ENCODE measurements at places on chromosomes 6 and 20.
A peak's percentile ranks its signal among the peaks of the same experiment; 100 is the strongest.

DNA sequence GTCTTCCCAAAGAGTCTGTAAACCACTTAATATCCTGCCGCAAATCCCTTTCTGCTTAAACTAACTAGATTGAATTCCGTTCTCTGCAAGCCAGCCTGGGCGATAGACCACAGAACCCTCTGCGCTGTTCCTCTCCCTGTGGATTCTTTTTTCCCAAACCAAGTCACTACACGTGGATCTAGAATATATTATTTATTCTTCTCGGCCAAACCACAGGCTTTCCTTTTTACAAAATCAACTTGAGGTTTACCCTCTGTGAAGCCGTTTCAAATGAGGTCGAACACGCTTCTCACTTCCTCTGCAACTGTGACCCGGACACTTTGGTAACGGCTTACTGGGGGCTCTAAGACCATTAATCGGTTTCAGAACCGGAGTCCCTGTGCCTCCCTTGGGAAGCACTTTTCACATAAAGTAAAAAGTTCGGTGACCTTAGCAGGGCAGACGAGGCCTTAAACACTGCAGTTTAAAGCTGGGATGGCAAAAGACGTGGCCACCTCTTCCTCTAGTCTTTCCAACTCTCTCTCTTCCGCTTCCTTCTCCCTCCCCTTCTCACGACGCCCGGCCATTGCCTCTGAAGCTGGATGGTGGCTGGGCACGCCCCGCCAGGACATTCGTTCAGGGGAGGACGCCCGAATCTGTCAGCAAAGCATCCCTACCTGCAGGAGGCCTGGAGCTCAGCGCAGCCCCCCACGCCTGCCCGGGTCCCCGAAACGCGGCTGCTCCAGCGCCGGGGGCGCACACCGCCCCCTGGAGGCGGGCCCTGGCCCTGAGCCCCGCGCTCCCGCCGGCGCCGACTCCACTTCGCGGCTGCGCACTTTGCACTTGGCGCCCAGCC is 55.0 kb upstream of the FOXC1 start:
- peaks cover 9% of the 10 kb centered on the region for H3K27me3 ChIP-seq
- peak overlapping the region; percentile 92 for H3K4me3 ChIP-seq
- H3K36me3 ChIP-seq: no peaks in the 10 kb centered on the region
- DNase-seq: no peak
- H3K27ac ChIP-seq: no peak overlapping the region
- no peaks in the 10 kb centered on the region for H3K4me1 ChIP-seq

- H3K27me3 ChIP-seq: peaks cover 14% of the 10 kb centered on the region
- H3K4me1 ChIP-seq: peaks cover 2% of the 10 kb centered on the region
- no peak overlapping the region for H3K27ac ChIP-seq
- no peak overlapping the region for H3K4me3 ChIP-seq
- H3K36me3 ChIP-seq: no peaks in the 10 kb centered on the region
- DNase-seq: peak; percentile 20
These were observed 130.6 kb upstream of the INSM1 start for GRCh38 chr20:20237093-20237959.

- DNase-seq: no peak
- no peaks in the 10 kb centered on the region for H3K27me3 ChIP-seq
- no peak overlapping the region for H3K4me3 ChIP-seq
- no peaks in the 10 kb centered on the region for H3K36me3 ChIP-seq
- H3K27ac ChIP-seq: no peak overlapping the region
These were observed 20.4 kb downstream of the VNN1 start for GRCh38 chr6:132693478-132693877.

DNA sequence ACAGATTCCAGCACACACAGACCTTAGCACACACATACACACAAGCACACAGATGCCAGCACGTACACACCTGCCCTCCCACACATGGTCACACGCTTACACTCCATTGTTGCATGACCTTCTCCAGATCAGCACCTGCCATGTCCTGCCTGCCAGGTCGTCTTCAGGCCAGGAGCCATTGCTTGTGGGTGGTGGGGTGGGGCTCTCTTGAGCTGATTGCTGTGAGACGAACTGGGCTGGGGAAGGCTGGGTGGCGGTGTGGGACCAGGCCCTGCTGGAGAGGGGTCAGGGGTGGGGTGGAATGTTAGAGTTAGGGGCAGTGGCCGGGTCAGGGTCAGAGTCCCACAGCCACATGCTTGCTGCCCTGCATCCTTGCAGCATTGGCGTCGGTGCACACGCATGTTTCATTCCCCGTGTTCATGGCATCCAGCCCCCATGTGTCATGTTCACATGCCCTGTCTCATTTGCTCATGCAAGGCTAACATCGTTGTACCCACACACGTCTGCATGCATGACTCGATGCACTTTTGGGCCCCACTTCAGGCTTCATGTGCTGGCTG is 6.5 kb upstream of the NPBWR2 start:
- no peak for DNase-seq
- no peak overlapping the region for H3K27ac ChIP-seq
- H3K27me3 ChIP-seq: peaks cover 31% of the 10 kb centered on the region

- peaks cover 9% of the 10 kb centered on the region for H3K4me1 ChIP-seq
- DNase-seq: peak; percentile 84
- H3K27me3 ChIP-seq: no peaks in the 10 kb centered on the region
- peak overlapping the region; percentile 80 for H3K27ac ChIP-seq
- no peak overlapping the region for H3K4me3 ChIP-seq
These were observed 16.0 kb downstream of the DSE start for GRCh38 chr6:116386581-116387299.

DNA sequence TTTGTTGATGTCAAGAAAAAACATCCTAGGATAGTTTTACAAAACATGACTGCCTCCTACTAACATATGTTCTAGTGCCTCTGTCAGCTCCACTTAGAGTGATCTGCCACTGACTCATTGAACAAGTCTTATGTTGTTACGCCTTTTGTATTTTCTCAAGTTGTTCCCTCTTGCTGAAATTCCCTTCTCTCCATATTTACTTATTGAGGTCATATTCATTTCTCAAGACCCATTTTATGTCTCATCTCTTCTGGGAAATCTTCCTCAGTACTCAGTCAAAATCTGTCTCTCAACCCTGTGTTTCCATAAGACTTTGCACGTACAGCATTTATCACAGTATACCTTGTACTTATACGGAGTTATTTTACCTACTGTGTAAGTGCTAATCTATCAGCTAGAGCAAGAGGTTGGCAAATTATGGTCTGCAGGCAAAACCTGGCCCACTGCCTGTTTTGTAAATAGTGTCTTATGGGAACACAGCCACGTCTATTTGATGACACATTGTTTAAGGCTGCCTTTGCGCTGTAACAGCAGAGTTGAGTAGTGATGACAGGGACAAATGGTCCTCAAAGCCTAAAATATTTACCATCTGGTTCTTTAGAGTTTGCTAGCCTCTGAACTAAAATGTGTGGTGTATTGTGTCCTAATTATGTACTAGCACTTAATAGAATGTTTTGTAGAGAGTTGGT is 83.4 kb downstream of the ADGRB3 start:
- H3K27me3 ChIP-seq: no peaks in the 10 kb centered on the region
- H3K4me3 ChIP-seq: no peak overlapping the region
- no peaks in the 10 kb centered on the region for H3K36me3 ChIP-seq

- H3K27me3 ChIP-seq: peaks cover 7% of the 10 kb centered on the region
- DNase-seq: no peak
- no peak overlapping the region for H3K27ac ChIP-seq
- no peaks in the 10 kb centered on the region for H3K36me3 ChIP-seq
- H3K4me1 ChIP-seq: peaks cover 3% of the 10 kb centered on the region
- no peak overlapping the region for H3K4me3 ChIP-seq
These were observed 231.0 kb downstream of the SMOC2 start for GRCh38 chr6:168671863-168672546.

- peak overlapping the region; percentile 76 for H3K27ac ChIP-seq
- H3K4me1 ChIP-seq: peaks cover 10% of the 10 kb centered on the region
These were observed 199.3 kb upstream of the SGK1 start for GRCh38 chr6:134517145-134517658.

DNA sequence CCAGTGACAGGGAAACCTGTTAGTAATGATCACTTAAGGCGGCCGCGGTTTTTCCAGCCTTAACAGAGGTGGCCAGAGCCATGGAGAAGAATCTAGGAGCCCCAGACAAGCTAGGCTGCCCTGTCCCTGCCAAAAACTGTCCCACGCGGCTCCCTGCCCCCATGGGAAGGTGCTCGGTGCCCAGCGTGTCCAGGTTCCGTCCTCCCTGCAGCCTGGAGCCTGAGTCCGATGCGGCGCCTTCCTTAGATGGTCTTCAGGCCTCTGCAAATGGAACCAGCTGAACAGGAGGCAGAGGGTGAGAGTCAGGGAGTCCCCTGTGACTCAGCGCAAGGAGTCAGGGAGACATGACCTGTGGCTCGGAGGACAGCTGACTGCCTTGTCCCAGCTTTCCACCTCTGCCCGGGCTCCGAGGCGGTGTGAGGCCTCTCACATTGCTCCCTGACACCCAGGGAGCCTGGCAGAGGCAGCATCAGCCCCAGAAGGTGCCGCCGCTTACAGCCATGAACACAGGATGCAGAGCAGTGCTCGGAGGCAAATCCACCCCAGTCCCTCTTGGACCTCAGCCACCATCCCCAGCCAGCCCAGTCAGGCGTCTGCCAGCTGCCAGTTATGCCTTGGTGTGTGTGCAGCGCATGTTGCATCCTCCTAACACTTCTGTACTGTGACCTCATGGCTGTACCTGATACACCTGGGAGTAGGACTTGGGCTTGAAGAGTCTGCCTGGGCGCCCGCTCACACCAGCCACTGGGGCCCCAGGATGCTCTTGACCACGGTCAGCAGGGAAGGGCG is 377.7 kb downstream of the CDH4 start:
- no peak for DNase-seq
- peaks cover 10% of the 10 kb centered on the region for H3K4me1 ChIP-seq
- H3K4me3 ChIP-seq: no peak overlapping the region
- peaks cover 18% of the 10 kb centered on the region for H3K27me3 ChIP-seq

DNA sequence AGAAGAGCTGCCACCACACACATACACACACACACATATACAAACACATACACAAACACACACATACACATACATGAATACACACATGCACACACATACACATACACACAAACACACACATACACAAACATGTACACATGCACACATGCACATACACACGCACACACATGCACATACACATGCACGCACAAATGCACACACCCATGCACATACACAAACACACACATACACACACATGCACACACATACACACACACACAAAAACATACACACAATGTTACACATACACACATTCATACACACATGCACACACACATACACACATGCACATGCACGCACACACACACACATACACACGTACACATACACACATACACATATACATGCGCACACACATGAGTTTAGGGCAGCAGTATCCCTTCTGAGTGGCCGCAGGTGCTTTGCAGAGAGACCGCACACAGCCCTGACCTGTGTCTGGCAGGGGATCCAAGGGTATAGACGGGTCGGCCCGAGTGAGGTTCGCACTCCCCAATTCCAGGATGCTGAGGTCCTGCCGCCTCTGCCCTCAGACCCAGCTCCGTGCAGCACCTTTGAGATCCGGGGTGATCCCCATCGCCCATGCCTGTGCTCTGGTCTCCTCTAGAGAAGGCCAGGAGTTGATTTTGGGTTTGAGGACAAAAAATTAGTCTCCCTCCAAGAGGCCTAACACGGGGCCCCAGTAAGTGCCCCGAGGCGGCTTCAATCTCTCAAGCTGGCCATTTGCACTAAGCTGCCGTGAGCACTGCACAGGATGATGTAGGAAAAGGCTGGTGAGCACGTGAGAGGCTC is 56.8 kb downstream of the TMEM242 start:
- H3K4me1 ChIP-seq: peaks cover 2% of the 10 kb centered on the region
- no peak for DNase-seq
- peaks cover 10% of the 10 kb centered on the region for H3K27me3 ChIP-seq
- no peak overlapping the region for H3K4me3 ChIP-seq
- no peaks in the 10 kb centered on the region for H3K36me3 ChIP-seq

DNA sequence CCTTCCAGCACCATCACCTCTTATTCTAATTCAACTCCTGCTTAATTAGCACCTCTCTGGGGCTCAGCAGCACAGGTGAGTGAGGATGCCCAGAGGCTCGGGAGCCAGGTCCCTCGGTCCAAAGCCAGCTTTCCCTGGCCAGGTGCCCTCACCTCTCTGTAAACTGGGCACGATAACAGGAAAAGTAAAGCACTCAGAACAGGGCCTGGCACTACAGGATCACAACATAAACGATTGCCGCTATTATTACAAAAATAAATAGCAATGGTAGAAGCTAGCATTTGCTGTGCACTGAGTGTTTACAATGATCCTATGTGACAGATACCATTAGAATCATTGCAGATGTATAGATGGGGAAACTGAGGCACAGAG is 2.6 kb downstream of the BPIFB2 start:
- no peaks in the 10 kb centered on the region for H3K36me3 ChIP-seq

DNA sequence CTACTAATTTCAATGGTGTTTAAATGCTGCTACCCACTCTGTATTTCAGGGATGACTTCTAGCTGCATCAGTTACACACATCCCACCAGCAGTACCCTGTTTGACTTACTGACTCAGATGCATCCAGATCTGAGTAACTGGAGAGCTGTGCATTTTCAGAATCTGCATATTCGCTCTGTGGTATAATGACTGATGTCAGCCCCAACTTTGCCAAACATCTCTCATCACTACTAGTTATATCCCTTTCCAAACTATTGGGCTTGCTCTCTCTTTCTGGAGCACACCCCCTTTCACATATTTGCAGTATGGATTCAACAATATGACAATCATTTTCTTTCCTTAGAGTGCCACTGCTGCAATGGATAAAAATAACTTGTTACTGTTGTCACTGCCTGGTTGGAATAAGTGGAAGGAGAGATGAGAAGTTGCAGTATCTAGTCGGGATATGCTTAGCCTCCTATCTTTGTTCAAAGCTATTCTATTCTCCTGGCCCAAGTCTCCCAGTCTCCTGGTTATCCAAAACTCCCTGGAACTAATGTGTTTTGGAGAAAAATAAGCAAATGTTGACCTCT is 3.3 kb upstream of the RSPO3 start:
- H3K36me3 ChIP-seq: no peaks in the 10 kb centered on the region
- H3K4me3 ChIP-seq: no peak overlapping the region
- no peak overlapping the region for H3K27ac ChIP-seq

- peaks cover 1% of the 10 kb centered on the region for H3K4me1 ChIP-seq
- DNase-seq: peak; percentile 21
- H3K4me3 ChIP-seq: no peak overlapping the region
- H3K36me3 ChIP-seq: no peaks in the 10 kb centered on the region
- no peaks in the 10 kb centered on the region for H3K27me3 ChIP-seq
These were observed 30.5 kb downstream of the ANKEF1 start for GRCh38 chr20:10065154-10065833.

DNA sequence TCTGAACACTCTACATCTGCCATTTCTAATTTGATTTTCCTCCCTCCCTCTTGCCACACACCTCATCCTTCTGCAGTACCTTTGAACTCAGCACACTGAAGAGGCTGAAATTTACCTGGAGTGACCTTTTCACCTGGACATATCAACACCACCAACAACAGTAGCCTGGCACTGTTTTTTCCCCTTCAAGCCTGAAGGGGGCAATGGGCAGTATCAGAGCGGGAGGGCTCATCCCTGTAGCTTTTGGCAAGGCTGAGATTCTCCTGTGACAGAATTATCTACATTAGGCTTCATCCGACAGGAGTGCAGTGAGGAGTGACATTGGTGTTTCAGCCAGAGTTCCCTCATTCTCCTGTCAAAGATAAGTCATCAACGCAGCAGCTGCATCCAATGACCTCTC is 312.8 kb upstream of the SPTLC3 start:
- no peaks in the 10 kb centered on the region for H3K4me1 ChIP-seq
- H3K27ac ChIP-seq: no peak overlapping the region
- no peaks in the 10 kb centered on the region for H3K36me3 ChIP-seq
- no peak overlapping the region for H3K4me3 ChIP-seq
- no peaks in the 10 kb centered on the region for H3K27me3 ChIP-seq

- peaks cover 18% of the 10 kb centered on the region for H3K4me1 ChIP-seq
- H3K4me3 ChIP-seq: no peak overlapping the region
- DNase-seq: peak; percentile 39
- H3K27ac ChIP-seq: no peak overlapping the region
- no peaks in the 10 kb centered on the region for H3K27me3 ChIP-seq
These were observed 150.8 kb downstream of the PRL start for GRCh38 chr6:22145823-22146677.

Measured in mesenchymal stem cell (in vitro differentiated cells and primary cell).